Neural crest cell (in vitro differentiated cells): ENCODE measurements at places on chromosomes 2 and 18. TPM values are rescaled to one million over a fixed set of nuclear protein-coding genes. Genes with fewer than 3 reads are reported as not detected.

DNA sequence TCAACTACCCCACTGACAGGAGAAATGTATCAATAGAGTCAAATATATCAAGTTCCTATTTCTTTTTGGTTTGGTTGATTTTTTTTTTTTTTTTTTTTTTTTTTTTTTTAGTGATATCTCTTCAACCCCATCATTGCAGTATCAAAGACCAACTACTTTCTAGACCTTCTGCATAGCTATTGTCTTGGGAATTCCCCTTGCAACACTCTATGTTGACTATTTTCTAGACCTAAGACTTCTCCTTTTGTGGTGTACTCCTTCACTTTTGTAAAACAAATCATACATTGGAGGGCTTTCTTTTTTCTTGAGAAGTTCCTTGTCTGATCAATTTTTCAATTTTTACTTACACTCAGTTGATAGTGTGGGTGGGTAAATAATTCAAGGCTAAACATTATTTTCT, 46.5 kb upstream of the NR4A2 start:
- no peak for DNase-seq

GRCh38 chr2:105798595-105798994, 53.9 kb downstream of the NCK2 start:
- DNase-seq: no peak

DNA sequence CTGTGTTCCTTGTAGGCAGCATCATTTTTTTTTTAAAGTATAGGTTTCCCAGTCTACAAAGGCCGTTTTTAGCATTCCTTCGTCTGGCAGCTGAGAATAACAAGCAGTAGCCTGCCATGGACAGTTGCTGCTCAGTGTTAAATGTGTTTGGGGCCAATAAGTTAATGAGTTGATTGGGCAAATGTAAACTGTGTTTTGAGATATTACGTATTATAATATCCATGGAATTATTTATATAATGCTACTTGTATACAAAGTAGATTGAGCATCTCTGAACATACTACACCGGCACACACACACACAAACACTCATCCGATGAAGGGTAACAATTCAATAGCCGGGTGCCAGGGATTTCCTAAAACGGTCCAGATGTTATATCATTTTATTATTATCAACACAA, 97.2 kb downstream of the IRS1 start:
- no peak for DNase-seq

The DSEL gene
- 2.7 TPM in 2 replicates for total RNA-seq

GRCh38 chr2:53727921-53728320, 39.7 kb upstream of the CHAC2 start:
- no peak for DNase-seq

- DNase-seq: no peak
These were observed 8.1 kb downstream of the RAB31 start for GRCh38 chr18:9715978-9716774.

DNA sequence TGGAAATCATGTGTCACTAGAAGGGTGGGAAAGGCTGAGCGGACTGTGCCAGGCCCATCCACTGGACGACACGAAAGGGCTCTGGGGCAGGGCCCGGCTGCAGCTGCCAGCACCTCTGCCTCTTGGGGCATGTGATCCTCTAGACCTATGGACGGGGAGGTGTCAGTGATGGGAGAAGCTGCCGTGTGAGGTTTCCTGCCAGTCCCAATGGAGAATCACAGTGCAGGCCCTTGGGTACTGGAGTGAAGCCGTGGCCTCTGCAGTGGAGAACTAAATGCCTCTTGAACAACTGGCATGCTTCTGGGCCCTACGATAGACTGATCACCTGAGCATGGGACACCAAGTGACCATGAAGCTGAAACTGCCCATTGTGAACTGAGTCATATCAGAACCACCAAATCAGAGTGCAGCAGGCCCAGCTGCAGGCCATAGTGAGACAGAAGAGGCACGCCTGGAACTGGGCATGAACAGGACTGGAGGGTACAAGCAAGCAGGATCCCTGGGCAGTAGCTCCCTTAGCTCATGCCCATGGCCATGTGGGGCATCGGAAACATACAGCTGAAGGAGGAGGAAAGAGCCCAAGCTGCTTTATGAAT, 18.8 kb upstream of the RHOB start:
- no peak for DNase-seq

The CDK15 gene
- not detected in 2 replicates for total RNA-seq

GRCh38 chr2:101566632-101567228, 91.8 kb upstream of the RFX8 start:
- DNase-seq: no peak

The GATA6 gene
- not detected in 2 replicates for total RNA-seq

GRCh38 chr2:85907671-85908157, 18.9 kb upstream of the ST3GAL5 start:
- no peak for DNase-seq

DNA sequence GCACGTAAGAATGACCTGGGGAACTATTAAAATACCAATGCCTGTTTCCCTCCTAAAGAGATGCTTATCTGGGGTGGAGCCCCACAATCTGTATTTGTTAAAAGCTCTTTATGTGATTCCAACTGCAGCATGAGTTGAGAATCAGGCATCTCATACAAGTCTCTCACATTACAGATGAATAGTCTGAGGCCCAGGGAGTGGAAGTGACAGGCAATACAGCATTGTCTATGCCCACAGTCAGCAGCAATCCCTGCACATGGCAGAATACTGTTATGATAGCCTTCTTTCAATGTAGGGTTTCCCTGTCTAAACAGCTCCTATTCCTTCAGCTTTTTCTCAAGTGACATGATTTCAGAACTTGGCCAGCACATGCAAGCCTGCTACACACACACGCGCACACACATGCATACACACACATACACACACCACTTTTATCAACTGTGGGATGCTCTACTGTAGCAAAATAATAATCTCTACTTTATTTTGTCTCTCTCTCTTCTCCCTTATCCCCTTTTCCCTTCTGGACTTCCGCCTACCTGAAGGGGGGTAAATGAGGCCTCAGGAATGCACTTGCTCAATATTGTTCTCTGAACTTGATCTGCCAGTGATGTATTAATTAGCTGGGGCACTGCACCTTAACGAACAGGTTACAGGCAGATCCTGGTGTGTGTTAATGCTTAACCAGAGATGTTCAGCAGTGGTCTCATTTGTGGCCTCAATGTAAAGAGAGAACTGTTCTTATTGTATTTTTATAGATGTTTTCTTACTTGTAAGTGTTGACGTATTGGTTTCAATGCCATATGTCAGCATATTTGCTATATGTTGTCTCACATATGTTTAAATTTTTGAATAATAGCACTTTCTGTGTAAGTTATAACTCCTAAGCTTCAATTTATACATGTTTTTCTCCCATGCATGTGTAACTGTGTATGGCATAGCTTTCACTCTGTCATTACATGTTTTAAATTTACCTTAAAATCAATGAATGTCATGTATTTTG, 116.0 kb downstream of the SETBP1 start:
- DNase-seq: no peak

The CRYGD gene
- not detected in 2 replicates for total RNA-seq

- no peak for DNase-seq
These were observed 52.1 kb upstream of the FOSL2 start for GRCh38 chr2:28340312-28341202.

The SLC4A5 gene
- 1.3 and 3.0 TPM in 2 replicates for total RNA-seq

GRCh38 chr2:156933645-156934225, 323.8 kb upstream of the GALNT5 start:
- no peak for DNase-seq

DNA sequence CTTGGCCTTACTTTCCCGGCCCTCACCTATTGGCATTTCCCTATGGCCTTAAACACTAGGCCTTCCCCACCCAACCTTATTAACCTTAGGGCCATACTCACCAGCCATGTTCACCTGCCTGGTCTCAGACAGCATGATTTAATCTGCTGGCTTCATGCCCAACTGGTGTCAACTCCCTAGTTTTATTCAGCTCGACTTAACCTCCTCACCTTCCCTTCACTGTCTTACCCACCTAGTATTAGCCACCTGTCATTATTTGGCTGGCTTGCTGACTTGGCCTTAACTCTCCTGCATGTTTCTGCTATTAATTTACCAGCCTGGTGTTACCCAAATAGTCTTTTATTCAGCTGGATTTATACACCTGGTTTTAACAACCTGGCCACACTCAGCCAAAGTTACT, 136.0 kb upstream of the ZSWIM2 start:
- no peak for DNase-seq

DNA sequence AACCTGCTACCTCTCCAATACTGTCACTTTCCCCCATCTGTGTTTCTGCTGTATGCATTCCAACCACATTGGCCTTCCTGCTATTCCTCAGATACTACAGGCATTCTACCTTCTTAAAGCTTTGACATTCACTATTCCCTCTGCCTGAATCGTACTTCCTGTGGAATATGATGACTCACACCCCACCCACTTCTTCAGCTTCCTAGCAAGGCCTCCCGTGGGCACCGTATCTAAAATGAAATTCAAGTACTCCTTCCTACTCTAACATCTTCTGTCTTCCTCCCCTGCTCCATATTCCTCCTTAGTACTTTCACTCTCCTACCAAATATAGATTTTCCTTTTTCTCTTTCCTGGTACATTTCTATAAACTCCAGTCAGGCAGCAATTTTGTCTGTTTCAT, 710.4 kb downstream of the RNF144A start:
- no peak for DNase-seq

GRCh38 chr2:145743011-145743410, 1223.1 kb upstream of the ZEB2 start:
- no peak for DNase-seq

- DNase-seq: no peak
These were observed 191.9 kb upstream of the CHAC2 start for GRCh38 chr2:53575721-53576124.

DNA sequence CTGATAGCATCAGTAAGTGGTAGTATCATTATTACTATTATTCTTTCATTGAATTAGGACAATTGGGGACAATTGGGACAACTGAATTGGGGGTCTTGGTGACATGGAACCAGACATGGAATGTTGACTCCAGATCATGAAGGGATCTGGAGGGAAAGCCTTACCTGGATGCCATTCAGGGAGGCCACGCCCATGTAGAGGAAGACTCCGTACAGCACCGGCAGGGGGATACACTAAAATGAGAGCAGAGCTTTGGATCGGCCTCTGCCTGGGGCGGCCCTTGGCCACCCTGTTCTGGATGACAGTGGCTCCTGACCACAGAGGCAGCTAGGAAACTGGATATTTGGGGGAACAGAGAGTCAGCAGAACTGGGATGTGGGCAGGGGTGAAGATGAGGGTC, 29.2 kb downstream of the MTHFD2 start:
- DNase-seq: no peak
